Fibroblast of lung (primary cell): ENCODE measurements at places on chromosomes 16 and 17.
A peak's percentile ranks its signal among the peaks of the same experiment; 100 is the strongest.

DNA sequence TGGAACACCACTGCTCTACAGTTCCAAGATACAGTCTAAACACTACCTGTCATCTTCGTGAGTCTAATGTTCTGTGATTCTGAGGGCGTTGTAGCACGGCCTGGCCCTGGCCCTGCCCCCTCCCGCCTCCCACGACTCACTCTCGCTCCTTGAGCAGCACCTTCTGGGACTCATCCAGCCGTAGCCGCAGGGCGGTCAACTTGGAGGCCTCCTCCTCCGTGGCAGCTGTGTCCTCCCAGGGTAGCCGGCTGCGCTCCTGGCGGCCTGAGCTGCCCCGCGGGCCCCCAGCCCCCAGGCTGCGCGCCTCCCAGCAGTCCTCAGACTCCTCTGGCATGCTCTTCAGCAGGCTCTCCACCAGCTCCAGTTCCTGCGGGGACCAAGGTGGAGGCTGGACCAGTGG, 10.6 kb downstream of the CCDC102A start:
- DNase-seq, result peak; percentile 14

DNA sequence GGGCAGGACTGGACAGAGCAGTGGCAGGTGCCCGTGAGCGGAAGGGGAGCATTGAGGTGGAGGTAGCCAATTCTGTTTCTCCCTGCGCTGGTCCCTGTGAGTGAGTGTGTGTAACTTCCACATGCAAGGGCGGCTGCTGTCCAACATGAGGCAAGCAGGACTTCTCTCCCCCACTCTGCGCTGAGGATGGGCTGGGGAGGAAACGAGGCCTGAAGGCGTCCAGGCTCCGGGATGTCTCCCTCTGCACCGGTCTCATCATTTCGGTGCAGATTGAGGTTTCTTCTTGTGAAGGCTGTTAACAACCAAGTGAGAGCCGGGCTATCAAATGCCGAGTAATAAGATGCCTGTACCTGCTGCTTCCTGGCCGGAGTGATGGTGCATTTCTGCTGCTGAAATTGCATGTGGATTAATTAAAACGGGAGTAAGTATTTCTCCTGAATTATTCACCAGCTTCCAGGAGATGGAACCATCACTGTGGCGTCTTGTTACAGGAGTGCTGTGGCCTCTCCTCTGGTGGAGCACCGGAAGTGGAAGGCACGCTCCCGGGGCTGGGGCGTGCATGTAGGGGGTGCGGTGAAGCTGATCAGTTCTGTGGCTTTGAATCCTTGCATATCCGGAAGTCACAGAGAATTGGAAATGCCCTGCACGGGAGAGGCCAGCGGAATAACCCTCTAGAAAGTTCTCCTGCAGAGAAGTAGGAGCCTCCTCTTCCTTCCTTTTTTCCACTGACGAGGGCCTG, 41.7 kb upstream of the MGAT5B start:
- no peak for DNase-seq

GRCh38 chr16:8548166-8548565, 42.1 kb downstream of the TMEM114 start:
- no peak for DNase-seq

DNA sequence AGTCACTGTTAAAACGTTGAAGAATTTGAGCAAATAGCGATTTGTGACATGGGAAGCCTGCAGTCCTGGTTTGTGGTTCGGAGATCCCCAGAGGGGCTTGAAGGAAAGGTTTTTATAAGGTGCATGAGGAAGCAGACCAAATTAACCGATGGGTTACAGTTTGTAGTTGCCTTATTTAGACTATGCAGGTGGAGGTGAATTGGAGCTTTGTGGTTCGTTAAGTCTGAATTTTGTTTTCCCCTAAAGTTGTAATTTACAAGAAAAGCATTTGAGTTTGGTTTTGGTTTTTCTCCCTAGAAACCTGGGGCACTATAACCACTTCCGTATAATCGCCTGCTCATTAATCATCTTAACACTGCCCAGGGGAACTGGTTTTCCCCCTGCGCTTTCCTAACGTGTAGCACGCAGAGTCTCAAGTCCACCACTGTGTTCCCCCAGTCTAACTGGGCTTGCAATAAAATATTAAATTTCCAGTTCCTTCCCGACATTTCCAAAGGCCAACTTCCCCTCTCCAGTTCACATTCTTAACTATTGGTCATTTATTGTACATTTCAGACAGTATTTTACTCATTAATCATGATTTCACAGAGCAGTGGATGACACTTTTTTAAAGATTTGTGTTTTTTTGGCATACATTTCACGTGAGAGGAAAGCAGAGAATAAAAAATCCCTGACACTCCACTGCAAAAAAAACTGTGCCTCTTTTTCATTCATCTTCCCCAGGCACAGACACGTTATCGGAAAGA, 932 bp downstream of the ZNF267 start:
- DNase-seq, result peak; percentile 47

- no peak for DNase-seq
Measured at GRCh38 chr16:54422569-54422978, 136.0 kb upstream of the IRX3 start.

DNA sequence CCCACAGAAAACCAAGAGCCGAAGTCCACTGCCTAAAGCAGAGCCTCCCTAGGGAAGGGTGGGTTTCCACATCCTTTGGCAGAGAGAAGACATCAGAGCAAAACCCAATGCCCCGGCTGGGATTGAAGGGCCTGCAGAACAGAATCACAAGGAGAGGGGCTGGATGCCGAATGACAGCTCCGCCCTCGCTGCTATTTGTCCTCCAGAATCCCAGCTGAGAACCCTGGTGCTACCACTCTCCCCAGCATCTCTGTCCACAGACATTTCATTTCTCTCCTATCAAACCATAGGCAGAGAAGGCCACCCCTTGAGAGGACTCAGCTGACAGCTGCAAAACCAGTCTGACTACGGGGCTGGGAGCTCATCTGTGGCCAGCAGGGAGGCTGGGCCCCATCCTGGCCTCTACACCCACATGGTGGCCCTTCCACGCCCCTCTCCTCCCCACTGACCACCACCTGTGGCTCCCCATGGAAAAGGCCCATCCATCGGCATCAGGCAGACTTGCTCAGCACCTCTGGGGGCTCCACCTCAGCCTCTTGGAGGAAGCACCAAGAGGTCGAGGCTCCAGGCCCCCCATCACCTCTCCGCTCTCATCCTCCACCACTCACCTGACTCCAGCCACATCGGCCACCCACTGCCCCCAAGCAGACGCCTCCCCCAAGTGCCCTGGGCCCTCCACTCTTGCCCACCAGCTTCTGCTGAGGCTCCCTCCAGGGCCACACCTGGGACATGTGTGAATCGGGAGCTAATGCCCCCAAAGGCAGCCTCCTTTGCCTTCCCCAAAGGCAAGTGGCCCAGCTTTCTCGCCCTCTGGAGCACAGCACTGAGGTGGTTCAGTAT, 288.5 kb downstream of the C16orf95 start:
- DNase-seq, result no peak

DNA sequence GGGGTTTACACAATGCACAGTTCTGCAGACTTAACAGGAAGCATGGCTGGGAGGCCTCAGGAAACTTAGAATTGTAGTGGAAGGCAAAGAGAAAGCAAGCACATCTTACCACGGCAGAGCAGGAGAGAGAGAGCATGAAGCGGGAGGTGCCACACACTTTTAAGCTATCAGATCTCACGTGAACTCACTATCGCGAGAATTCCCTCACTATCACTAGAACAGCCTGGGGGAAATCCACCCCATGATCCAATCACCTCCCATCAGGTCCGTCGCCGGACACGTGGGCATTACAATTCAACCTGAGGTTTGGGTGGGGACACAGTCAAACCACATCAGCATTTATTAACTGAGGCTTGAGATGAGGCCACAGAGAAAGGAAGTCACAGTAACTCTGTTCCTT, 326.7 kb downstream of the C16orf95 start:
- no peak for DNase-seq
